ENCODE measurements at places on chromosomes 13 and 19. TPM values are rescaled to one million over a fixed set of nuclear protein-coding genes. Genes with fewer than 3 reads are reported as not detected.

TJP3 gene
- 357 TPM for total RNA-seq

SHD gene
- total RNA-seq = 4.6 TPM

FOXA3 gene
- 33.7 TPM for total RNA-seq

COX7A1 gene
- 6.0 TPM for total RNA-seq

ZBTB32 gene
- total RNA-seq = 0.27 TPM

AXL gene
- 93.6 TPM for total RNA-seq

HSPBP1 gene
- total RNA-seq = 36.0 TPM

TMPRSS9 gene
- total RNA-seq = 0.17 TPM

SELENOV gene
- total RNA-seq = not detected

PDE4C gene
- total RNA-seq = 6.2 TPM

HSH2D gene
- total RNA-seq = 21.5 TPM

ZNF665 gene
- total RNA-seq = 4.7 TPM

C19orf81 gene
- total RNA-seq = not detected

- no peak for DNase-seq
Measured at GRCh38 chr13:107210723-107211030, 642.7 kb upstream of the ARGLU1 start.

- DNase-seq = peak; percentile 19
Measured at GRCh38 chr13:114080739-114081561, 51.5 kb downstream of the RASA3 start.

DNA sequence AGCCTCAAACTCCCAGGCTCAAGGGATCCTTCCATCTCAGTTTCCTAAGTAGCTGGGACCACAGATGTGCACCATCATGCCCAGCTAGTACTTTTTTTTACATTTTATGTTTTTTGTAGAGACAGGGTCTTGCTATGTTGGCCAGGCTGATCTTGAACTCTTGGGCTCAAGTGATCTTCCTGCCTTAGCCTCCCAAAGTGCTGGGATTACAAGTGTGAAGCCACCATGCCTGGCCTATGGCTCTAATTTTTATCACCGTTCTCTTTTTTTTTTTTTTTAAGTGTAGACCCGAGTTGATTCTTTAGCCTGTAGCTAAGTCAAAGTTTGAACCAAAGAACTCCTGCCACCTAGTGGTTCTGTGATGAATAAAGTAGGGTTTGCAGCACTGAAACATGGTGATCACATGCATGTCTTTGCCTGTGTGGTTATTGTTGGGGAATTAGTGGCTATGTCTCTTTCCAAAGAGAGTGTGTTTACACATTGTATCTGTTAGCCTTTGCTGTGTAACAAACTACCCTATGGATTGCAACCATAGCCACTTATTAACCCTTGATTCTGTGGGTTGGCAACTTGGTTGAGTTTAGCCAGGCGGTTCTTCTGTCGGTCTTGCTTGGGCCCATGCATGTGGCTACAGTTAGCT, 11.6 kb downstream of the NFILZ start:
- DNase-seq = no peak

- DNase-seq = no peak
Measured at GRCh38 chr19:3381701-3382372, 15.5 kb downstream of the NFIC start.

DNA sequence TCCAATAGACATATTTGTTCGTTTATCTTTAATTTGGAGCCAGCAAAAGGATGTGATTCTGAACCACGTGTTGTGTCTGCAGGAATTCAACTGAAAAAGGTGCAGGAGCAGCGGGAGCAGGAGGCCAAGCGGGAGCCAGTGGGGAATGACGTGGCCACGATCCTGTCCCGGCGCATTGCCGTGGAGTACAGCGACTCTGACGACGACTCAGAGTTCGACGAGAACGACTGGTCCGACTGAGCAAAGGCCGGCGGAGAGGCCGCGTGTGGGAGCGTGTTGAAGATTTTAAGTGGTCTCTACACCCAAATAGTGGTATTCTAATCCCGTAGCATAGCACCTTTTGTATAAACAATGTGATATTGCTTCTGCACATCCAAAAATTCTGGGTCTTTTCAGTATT, 75.0 kb downstream of the GPR12 start:
- no peak for DNase-seq

GRCh38 chr13:97339019-97339987, 94.7 kb upstream of the RAP2A start:
- DNase-seq = no peak

DNA sequence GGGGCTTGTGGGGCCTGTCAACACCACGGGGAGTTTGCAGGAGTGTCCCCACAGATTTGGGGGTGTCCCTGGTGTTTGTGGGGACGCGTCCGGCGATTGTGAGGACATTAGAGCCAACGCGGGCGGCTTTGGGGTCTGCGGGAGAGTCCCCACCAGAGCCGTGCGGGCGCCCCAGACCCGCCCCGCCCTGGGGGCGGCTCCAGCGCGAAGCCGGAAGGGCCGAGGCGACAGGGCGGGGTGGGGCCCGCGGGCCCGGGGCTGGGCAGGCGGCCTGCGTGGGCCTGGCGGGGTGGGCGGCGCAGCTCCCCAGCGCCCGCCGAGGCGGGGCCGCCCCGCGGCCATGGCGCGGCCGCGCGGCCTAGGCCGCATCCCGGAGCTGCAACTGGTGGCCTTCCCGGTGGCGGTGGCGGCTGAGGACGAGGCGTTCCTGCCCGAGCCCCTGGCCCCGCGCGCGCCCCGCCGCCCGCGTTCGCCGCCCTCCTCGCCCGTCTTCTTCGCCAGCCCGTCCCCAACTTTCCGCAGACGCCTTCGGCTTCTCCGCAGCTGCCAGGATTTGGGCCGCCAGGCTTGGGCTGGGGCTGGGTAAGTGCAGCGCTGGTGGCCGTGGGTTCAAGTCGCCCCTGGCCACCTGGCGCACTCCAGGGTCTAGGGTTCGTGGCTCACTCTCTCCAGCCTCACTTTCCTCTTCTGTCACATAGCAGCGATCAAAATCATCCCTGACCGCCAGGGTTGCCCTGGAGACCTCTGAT, 10.3 kb downstream of the PDE4A start:
- DNase-seq = peak; percentile 85

- no peak for DNase-seq
Measured at GRCh38 chr13:97492257-97492656, 58.3 kb downstream of the RAP2A start.

DNA sequence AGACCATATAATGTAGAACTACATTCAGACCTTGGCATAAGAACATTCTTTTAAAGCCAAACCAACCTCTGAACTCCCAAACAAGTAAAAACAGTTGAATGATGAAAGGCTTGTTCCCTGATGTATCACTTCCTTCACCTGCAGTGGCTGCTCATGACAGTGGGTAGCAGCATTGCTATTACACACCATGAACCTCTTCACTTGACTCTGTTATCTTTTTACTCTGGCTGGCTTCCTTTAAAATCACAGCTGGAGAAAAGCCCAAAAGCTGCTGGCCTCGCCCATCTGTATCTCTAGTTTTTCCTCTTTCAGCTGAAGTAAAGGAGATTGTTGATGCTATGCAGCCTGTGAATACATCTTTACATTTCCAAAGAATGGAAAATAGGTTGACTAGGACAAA, 22.6 kb downstream of the THSD1 start:
- no peak for DNase-seq

GRCh38 chr13:23445794-23446193, 12.3 kb upstream of the SACS start:
- DNase-seq = no peak

DNA sequence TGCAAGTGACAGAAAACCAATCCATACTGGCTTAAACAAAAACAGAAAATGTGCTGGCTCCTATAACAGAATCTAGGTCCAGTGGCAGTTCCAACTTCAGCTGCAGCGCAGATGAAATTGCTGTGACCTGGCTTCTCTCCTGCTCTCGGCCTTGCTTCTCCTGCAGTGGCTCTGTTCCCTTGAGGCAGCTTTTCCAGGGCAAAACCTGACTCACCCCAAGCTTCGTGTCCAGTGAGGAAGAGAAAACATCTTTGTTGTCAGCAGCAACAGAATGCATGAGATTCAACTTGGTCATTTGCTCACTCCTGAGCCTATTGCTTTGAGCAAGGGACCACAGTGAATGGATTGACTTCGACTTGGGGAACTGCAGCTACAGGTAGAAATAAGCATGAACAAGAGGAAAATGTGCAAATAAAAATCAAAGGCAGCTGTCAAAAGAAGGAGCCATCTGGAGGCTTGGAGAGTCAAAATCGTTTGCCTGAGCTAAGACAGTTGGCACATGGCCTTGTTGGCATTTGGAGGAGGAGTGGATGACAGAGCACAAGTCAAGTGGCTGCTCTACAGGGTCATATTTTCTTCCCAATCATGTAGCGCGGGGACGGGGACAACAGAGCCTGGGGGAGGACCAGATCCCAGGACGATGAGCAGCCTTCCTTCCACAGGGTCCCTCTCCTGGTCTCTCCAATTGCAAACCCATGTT, 523.4 kb downstream of the FGF9 start:
- DNase-seq = no peak

GRCh38 chr13:102947745-102948405, 102.0 kb downstream of the ERCC5 start:
- DNase-seq = no peak

DNA sequence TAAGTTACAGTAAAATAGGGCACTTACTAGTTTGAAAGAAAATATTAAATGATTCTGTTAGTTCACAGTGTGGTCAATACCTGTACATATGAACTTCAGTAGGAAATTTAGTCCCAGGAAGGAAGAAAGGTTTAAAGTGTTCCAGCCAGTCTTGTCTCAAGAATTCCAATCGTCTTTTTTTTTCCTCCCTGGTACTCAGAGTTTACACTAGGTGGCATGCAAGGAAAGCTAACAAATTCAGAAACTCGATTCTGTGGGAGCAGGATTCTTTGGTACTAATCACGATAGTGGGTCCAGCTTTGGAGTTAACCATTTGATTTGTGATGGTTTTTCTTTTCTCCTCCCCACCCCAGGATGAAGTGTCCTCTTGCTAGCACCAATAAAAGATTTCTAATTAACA, 43.6 kb downstream of the POLR1D start:
- DNase-seq = no peak

GRCh38 chr19:12670159-12670928, 3.7 kb downstream of the WDR83 start:
- DNase-seq = no peak

GRCh38 chr13:40024967-40025714, 369.7 kb downstream of the COG6 start:
- DNase-seq = no peak

GRCh38 chr19:10508707-10509106, 5.6 kb upstream of the KEAP1 start:
- no peak for DNase-seq

DNA sequence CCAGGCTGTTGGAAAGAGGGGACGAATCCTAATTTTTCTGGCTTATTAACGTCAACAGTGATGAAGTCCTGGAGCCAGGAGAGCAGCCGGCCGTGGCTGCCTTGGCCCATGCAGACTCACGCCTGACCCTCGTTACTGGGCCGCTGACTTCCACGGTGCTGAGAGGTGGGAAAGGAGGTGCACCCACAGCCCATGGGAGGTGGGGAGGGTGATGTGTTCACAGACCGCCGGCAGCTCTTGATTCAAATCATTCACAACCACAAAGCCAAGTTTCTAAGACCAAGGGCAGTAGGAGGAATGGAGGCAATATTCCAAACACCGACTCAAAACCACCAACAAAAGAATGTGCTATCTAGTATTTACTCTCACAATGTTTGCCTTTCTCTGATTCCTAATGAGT, 24.3 kb downstream of the COL4A2 start:
- no peak for DNase-seq

- DNase-seq = no peak
Measured at GRCh38 chr13:98984983-98985382, 7.1 kb upstream of the DOCK9 start.

DNA sequence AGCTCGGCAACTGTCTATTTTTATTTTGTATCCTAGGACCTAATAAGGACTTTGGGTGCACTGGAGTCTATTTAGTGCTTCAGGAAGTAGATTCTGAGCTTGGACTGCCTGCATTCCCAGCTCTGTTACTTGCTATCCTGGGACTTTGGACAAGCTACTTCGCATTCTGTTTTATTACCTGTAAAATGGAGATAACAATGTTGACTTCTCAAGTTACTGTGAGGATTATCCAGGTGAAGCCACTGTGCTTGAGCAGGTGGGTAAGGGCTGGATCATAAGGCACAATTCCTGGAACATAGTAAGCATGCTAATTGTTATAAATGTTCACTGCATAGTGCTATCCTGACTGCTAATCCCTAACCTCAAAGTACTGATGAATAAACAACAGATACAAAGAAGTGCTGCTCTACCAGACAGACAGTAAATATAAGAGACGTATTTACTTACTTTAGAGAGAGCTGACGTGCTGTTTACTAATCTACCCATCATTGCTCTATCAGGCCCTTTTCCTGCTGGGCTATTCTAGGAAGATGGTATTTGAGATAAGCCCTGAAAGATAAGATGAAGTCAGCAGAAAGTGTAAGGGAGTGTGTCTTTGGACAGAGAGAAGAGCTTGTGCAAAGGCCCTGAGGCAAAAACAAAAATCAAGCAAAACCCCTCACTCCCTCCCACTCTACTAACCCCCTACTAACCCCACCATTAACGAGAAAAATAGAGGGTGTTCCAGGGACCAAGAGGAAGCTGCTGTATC, 50.8 kb upstream of the FLT1 start:
- no peak for DNase-seq

DNA sequence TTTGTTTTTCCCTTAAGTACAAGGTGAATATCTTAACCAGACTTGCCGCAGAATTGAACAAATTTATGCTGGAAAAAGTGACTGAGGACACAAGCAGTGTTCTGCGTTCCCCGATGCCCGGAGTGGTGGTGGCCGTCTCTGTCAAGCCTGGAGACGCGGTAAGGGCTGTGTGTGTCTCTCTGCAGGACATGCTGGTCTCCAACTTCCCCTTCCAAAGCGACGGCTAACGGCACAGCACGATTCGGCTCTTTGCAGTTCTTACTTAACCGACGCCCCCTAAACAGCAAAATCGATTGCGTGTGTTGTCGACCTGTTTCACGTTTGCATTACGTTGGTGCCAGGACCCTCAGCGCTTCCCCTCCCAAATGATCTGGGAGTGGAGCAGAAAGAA, 73.2 kb downstream of the GGACT start:
- peak; percentile 41 for DNase-seq

DNA sequence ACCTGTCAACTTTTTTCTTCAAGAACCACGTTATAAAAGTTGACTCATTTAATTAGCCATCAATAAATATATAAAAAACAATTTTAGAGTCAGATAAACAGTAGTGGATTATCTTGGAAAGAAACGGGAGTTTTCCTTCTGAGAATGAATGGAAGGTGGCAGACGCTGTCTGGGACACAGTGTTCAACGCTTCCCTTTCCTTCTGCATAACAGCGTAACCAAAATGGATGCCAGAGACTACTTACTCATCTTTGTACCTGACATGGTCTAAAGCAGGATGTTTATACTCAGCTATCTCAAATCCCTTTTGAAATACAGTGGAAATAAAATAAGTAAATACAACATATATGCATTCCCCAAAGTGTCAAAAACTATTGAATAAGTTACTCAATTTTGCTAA, 195.2 kb downstream of the LHFPL6 start:
- no peak for DNase-seq

DNA sequence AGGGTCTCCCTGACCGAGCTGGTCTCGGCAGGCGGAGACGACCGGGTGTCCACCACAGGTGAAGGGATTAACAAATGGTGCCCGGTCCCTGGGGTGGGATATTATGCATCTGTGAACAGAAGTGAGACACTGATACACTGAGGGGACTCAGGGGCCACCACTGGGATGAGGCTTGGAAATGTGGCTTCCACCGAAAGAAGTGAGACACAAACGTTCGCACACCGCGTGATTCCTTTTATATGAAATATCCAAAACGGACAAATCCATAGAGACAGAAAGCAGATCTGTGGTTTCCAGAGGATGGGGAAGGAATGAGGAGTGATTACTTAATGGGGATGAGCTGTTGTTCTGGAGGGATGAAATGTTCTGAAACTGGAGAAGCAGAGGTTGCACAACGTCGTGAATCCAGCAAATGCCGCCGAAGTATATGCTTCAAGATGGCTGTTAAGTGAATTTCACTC, 47.5 kb downstream of the C13orf46 start:
- DNase-seq = no peak

GRCh38 chr13:74090869-74091605, 43.2 kb downstream of the KLF12 start:
- no peak for DNase-seq
